SHP77 treated with DMSO at 0.1 percent for 48 hours (cell line): ENCODE measurements at places on chromosomes 4 and X.

GRCh38 chrX:139825618-139826017 is 107.2 kb downstream of the ATP11C start:
- no peak for DNase-seq

GRCh38 chr4:96407738-96408463 is 568.0 kb downstream of the PDHA2 start:
- DNase-seq, result no peak

DNA sequence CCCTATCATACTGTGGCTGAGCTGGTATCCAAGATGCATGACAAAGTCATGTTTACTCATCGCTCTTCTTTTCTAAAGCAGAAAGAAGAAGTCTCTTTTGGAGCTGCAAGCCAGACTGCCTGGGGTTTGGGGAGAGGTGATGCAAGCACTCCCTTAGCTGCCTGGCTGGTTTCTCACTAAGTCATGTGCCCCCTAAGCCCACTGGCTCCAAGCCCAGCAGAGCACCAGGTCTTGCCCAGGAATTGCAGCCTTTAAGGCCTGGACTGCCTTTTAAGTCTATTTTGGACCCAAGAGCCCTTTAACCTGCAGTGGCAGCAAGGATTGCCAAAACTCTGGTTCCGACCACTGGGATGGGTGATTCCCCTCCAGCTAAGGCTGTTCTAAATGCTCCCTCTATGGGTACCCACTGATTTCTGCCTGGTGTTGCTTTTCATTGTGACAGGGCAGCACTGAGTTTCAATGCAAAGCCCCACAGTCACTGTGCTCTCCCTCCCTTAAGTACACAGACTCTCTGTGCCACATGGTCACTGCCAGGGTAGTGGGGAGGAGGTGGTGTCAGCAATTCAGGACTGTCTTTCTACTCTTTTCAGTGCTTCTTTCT is 548.6 kb downstream of the TLL1 start:
- DNase-seq, result no peak

GRCh38 chr4:155541716-155542115 is 124.9 kb upstream of the GUCY1A1 start:
- no peak for DNase-seq

DNA sequence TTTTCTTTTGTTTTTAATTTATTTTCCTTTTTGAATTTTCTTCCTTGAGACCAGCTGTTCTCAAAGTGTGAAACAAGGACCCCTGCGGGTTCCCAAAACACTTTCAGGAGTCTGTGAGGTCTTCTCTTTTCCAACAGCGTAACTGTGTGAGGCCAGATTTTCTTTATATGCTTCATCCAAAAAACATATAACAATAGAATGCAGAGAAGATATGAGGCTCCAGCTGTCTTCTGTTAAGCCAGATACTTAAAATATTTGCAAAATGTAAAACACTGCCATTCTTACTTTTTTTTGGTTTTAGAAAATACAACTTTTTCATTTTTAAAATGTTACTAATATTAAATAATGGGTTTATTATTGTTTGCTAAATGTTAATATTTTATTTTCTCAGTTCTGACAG is 27.8 kb downstream of the USP38 start:
- DNase-seq, result no peak

GRCh38 chr4:88008743-88009171 is 1.3 kb downstream of the PKD2 start:
- DNase-seq, result no peak

- DNase-seq, result no peak
Observed at GRCh38 chrX:72634331-72634730, 61.7 kb upstream of the HDAC8 start.

- no peak for DNase-seq
Observed at GRCh38 chrX:34848281-34848680, 94.3 kb upstream of the FAM47B start.

DNA sequence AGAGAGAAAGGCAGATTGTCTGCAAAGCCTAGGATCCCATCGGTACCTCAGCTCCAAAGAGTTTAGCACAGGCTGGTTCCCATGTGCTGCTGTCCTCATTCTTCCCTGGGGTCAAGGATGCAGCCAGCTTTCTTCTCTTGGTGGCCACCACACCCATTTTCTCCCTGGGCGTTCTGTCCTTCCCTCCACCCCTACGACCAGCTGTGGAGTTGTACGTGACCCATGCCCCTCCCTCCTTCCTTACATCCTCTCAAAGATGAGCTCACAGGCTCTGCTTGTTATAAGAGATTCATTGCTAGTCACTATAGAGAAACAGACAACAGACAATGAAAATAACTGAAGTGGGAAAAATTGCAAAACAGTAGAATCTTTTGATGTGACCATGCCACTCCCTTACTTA is 74.0 kb upstream of the KLF3 start:
- no peak for DNase-seq

- DNase-seq, result no peak
Observed at GRCh38 chrX:155053656-155054055, 17.3 kb downstream of the CMC4 start.

GRCh38 chrX:35432056-35432455 is 366.1 kb upstream of the MAGEB16 start:
- no peak for DNase-seq

GRCh38 chr4:157104541-157104940 is 28.6 kb downstream of the GLRB start:
- DNase-seq, result no peak

DNA sequence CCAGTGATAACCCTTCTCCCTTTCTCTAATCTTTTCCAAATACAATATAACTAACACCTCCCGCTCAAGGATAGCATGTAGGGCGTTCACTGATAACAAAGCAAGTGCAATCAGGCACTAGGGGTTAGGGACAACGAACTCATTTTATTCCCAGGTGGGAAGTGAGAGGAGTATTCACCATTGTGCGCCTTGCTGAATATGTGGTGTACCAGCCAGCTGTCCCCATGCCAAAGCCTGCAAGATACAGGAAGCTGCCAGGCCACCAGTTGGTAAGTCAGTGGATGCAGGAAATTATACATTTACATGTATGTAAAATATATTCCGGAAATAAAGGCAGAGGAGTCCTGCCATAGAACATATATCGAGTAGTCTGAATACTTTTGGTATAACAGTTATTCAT is 6.3 kb upstream of the HPRT1 start:
- no peak for DNase-seq

DNA sequence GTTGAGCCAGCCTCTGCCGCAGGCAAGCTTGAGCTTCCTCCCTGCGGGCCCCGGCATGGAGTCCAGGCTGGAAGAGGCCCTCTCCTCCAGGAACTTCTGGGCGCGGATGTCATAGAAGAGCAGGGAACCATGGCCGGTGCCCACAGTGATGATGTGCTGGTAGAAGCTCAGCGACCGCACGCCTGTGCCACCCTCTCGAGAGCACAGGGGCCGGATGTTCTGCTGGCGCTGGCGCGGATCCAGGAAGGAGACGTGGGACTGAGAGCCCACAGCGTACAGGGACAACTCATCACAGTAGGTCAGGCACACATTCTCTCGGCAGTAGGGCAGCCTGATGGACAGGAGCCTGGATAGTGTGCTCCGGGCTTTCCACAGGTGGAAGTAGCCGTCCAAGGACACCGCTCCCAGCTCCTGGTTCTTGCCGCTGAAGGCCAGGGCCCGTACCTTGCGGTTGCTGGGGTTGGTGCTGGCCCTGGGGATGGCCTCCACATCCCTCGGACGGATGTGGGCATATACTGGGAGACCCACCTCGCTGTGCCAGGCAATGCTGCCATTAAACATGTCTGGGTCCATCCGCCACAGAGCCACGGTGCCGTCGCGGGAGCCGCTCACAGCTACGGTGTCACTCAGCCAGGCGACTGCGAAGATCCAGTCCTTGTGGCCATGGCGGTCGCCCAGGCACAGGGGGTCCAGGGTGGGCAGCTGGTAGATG is 1.2 kb downstream of the DCAF12L2 start:
- DNase-seq, result no peak

DNA sequence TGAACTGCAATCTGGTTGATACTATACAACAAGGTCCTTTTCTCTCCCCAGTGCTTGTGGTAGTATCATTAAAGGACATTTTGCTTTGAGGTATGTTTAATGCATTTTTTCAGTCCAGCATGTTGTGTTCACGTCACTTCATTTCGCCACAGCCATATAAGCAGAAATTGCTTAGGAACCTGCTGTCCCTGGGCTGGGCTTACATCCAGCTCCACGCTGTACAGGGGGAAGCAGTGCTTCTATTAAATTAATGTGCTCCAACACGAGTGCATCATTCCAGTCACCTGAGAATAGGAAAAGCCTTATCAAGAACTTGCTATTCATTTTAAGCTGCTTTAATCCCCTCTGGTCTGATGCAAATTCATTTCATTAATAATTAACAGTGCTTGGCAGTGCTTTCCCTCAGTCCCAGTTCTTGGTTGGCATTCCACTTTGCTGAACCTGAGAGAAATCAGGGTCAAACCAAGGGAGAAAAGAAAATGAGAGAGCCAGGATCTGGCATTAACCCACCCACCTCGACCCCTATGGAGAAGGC is 47.4 kb upstream of the PTCHD1 start:
- DNase-seq, result no peak

GRCh38 chr4:2583517-2583916 is 47.1 kb downstream of the FAM193A start:
- DNase-seq, result no peak

GRCh38 chr4:107034996-107035818 is 906 bp downstream of the DKK2 start:
- DNase-seq, result no peak

- no peak for DNase-seq
Observed at GRCh38 chr4:26242451-26242850, 78.4 kb upstream of the RBPJ start.

GRCh38 chrX:119549327-119550016 is 15.7 kb downstream of the STEEP1 start:
- no peak for DNase-seq

DNA sequence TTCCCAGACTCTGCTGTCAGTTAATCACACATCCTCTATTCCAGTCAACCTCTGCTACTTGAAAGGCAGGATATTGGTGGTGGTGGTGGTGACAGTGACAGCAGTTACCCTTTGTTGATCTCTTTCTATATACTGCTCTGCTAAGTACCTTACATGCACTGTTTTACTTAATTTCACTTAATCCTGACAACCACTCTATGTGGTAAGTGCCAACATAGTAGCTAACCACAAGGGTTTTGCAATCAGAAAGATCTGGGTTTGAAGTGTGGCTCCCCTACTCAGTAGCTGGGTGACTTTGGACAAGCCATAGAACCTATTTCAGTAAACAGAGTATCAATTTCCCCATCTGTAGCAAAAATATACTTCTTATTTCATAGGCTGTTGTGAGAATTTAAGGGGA is 24.2 kb upstream of the F9 start:
- no peak for DNase-seq

- no peak for DNase-seq
Observed at GRCh38 chr4:142065086-142065647, 428.8 kb downstream of the IL15 start.
